Stimulated activated naive B cell treated with anti-CD40 and anti-IgM and Interleukin-4, amounts not matched to agents 10 μg/mL and 1 μg/mL and 100 μg/mL, for 72 hours (primary cell): ENCODE measurements at places on chromosomes 11 and 22.

- DNase-seq: no peak
Observed at GRCh38 chr11:28713850-28714249, 605.7 kb downstream of the METTL15 start.

- no peak for DNase-seq
Observed at GRCh38 chr11:95152876-95153856, 63.5 kb downstream of the ENDOD1 start.

DNA sequence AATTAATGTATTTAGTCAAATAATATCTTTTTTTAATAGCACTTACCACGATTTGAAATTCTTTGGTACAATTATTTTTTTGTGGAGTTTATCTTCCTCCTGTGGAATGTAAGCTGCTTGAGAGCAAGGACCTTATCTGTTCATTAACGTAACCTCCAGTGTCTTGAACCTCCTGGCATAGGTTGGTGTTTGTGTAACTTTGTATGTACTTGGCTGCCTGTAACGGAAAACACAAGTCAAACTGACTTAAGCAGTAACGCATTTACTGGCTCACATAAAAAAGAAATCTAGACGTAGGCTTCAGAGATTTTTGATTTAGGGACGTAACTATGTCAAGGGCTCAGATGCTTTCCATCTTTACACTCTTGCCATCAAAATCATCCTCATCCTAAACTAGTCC is 56.1 kb downstream of the ARHGEF12 start:
- DNase-seq: no peak

DNA sequence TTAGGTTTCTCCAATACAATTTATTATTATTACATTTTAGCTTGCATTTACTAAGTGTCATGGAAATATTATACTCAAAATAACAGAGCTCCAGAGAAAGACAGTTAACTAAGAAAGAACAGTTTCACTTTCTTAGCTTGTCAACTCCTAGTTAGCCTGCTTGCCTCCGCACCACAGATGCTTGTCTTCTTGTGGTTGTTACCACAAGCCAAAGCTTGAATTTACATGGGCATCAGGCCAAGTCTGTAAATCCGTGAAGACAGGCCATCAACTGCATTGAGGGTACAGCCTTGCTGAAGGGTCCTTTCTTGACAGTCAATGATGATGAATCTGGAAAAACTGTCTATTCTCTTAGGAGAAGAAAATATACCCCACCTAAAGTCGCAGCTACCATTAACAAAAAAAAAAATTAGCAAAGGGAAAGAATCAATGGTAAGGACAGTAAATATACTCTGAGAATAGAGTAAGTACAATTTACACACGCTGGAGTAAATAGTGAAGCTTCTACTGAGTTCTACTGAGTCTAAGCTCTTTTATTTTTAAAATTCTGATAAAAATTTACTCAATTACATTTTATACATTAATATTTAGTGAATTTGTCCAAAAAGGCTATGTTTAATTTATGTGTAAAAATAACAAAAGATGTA is 15.6 kb upstream of the DENND5A start:
- peak; percentile 19 for DNase-seq

DNA sequence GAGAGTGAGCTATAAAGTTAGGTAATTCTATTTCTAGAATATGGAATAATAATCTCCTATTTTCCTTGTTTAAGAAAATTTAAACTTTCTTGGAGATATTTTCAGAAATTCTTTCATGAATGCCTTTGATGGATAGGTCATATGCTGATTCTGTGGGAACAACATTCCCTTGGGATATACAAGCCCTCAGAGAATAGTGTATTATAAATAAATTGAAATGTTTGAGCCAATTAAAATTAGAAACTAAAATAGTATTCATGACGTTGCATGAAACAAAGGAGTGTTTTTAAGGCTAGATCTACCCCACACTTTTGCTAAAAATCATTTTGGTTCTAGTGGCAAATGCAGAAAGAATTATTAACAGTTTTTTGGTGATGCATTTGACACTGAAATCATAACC is 269.3 kb upstream of the ANO3 start:
- no peak for DNase-seq

DNA sequence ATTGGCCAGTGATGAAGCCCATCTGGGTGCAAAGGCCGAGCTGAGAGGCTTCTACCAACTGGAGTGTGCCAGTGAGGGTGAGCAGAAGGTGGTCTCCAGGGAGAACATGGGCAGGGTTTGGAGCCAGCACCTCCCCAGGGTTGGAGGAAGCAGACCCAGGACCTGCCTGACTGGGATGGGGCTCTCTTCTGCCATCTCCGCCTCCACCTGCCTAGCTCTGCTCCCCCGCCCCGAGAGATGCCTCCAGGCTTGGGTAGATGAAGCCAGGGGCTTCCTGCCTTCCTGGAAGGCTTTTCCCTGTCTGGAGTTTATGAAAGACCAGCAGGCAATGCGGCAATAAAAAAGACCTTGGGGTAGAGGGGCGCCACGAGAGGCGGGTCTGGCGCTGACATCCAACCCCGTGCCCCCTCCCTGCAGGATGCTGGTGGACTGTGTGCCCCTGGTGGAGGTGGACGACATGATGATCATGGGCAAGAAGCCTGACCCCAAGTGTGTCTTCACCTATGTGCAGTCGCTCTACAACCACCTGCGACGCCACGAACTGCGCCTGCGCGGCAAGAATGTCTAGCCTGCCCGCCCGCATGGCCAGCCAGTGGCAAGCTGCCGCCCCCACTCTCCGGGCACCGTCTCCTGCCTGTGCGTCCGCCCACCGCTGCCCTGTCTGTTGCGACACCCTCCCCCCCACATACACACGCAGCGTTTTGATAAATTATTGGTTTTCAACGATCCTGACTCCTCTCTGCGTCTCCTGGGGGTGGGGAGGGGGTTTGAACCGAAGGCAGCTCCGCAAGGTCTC is 3.3 kb downstream of the SELENOM start:
- DNase-seq: no peak

DNA sequence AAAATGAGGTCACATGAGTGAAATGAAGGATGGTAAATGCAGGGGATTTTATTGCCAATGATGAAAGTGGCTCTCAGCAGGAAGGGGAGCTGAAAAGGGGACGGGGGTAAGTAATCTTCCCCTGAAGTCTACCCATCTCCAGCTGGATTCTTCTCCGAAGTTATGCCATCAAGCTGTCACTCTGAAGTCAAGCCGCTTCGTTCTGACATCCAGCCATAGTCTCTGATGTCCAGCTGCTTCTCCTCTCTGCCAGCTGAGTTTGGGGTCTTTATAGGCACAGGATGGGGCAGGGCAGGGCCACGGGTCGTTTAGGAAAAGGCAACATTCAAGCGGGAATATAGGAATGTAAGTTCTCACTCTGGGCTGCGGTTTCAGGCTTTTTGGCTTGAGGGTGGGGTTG is 181.9 kb upstream of the ANO3 start:
- DNase-seq: no peak

DNA sequence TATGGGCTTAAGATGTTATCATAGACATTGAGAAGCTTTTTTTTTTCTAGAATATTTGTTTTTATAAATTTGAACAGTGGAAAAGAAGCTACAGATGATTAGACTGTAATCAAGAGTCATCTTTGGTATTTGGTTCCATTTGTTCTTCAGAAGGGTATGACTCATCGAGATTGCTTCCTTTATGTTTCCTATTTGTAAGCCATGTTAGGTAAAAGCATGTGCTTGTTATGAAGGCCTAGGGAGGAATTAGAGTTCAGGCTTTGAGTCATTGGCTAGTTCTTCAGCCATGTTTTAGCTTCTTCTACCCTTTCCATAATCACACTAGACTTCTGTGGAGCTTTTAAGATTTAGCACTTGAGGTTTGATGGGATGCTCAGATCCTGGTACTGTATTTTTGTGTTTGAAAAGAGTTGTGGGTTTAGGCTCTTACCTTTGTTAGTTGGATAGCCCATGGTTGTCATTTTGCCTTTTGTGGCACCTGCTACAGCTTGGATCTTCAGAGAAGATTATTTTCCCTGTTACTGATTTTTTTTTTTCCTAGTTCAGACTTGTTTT is 44.3 kb downstream of the POLD3 start:
- no peak for DNase-seq

- no peak for DNase-seq
Observed at GRCh38 chr11:81080476-81080875, 1639.6 kb upstream of the TENM4 start.

DNA sequence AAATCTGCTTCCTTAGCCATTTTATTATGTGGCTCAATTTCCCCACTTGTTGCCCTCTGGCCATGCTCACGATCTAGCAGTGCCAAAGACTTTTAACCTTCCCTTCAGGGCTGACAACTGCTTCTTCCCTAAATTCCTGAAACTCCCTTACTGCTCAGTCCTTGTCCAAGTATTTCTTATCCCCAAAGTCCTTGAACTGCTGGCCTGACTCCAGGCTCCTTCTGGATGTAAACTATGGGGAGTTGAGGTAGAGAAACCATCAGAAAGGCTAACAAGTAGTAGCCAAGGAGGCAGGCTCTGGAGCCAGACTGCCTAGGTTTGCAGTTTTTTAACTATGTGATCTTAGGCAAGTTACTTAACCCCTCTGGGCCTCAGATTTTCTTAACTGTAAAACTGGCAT is 258.7 kb upstream of the CCDC90B start:
- no peak for DNase-seq

GRCh38 chr22:29258407-29259252 is 9.2 kb downstream of the RHBDD3 start:
- DNase-seq: no peak

DNA sequence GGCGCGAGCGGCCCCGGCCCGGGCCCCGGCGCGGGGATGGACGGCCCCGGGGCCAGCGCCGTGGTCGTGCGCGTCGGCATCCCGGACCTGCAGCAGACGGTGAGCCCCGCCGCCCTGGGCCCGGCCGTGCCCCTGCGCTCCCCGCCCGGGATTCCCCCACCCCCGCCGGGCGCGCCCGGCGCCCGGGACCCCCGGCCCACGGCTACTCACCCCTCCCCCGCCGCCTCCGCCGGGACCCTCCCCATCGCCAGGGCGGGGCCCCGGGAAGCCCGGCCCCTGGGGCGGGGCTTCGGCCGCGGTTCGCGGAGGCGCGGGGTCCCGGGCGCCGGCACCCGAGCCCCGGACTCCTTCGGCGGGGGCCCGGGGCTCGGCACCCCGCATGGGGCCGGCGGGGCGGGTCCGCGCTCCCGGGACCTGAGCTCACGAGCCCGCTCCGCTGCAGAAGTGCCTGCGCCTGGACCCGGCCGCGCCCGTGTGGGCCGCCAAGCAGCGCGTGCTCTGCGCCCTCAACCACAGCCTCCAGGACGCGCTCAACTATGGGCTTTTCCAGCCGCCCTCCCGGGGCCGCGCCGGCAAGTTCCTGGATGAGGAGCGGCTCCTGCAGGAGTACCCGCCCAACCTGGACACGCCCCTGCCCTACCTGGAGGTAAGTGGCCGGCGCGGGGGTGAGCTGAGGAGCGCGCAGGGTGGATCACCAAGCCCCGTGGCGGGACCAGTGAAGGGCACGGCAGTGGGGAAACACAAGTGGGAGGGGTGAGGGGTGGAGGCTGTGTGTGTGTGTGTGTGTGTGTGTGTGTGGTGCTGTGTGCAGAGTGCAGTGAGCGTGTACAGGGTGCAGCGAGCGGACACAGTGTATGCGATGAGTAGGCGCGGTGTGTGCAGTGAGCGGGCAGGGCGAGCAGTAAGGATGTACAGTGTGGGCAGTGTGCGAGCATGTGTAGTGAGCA is 2.3 kb downstream of the SHANK3 start:
- no peak for DNase-seq

DNA sequence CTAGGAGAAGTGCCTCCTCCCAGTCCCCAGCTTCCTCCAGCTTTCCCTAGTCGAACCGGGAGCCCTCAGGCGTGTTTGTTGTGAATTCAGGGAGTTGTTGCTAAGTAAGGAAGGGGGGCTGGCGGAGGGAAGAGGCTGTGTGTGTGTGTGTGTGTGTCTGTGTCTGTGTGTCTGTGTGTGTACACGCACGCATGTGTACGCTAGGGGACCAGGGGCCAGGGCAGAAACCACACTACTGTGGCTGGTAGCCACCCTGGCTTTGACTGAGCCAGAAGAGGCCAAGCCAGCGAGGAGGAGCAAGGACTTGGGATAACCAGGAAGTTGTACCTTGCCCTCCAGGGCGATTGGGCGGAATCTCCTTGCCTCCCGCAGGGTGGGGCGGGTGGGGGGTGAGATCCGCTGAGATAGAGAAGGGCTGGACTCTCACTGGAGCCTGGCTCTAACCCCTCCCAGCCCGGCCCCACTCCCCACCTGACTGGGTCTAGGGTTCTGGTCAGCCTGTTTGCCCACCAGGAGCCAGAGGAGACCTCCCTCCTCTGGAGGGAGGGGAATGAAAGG is 7.5 kb downstream of the BCL9L start:
- no peak for DNase-seq

- no peak for DNase-seq
Observed at GRCh38 chr11:46296528-46297448, 19.3 kb downstream of the CREB3L1 start.

DNA sequence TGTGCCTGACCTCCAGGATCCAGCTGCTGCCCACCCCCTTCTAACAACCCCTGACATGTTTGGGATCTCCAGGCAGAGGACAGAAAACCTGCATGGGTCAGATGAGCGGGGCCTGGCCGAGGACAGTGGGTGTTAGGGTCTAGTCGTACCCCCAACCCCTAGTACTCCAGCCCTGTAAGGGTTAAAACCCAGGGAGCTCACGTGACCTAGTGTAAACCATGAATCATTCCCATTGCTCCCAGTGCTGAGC is 89.1 kb upstream of the CRYBB3 start:
- DNase-seq: no peak

DNA sequence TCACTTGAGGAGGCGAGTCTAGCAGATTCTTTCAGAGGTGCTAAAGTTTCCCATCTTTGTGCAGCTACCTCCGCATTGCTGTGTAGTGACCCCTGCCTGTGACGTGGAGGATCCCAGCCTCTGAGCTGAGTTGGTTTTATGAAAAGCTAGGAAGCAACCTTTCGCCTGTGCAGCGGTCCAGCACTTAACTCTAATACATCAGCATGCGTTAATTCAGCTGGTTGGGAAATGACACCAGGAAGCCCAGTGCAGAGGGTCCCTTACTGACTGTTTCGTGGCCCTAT is 8.9 kb upstream of the SAMM50 start:
- no peak for DNase-seq
